AG08395 (cell line): ENCODE measurements at places on chromosomes 4 and X.

- no peak for DNase-seq
Observed at GRCh38 chrX:133185938-133186337, 32.2 kb downstream of the TFDP3 start.

- no peak for DNase-seq
Observed at GRCh38 chrX:21870494-21870893, 14.7 kb downstream of the YY2 start.

DNA sequence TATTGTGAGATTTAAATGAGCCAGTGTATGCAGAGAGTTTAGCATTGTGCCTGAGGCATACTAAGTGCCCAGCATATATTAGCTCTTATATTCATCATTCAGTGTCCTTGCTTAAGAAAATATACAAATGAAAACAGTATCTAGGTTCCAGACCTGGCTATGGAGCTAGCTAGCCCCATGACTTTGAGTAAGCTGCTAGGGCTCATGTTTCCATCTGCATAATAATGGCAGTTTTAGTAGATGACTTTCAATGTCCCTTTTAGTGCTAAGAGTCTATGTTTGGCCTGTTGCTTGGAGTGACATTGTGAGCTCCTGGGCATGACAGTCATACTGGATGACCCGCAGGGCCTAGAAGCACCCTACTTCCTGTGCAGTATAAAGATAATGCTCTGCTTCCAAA is 435.3 kb downstream of the ZIC3 start:
- no peak for DNase-seq

DNA sequence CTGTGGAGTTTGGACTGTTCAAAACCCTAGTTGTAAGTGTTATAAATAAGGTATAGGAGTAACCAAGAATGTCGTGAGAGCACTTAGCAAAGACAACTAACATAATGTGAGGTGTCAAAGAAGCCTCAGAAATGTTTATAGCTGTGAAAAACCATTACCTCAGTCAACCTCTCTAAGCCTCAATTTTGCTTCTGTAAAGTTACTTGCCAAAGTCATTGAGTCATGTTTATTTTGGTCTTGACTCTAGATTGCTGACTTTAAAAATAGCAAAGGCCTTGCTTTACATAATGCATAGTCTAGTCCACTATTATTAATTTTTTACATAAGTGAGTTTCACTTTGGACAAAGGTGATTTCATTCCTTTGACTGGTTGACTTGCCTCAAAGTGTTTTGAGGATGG is 257.6 kb upstream of the CXXC4 start:
- DNase-seq, result no peak

- no peak for DNase-seq
Observed at GRCh38 chrX:40061871-40062524, 35.8 kb downstream of the BCOR start.

DNA sequence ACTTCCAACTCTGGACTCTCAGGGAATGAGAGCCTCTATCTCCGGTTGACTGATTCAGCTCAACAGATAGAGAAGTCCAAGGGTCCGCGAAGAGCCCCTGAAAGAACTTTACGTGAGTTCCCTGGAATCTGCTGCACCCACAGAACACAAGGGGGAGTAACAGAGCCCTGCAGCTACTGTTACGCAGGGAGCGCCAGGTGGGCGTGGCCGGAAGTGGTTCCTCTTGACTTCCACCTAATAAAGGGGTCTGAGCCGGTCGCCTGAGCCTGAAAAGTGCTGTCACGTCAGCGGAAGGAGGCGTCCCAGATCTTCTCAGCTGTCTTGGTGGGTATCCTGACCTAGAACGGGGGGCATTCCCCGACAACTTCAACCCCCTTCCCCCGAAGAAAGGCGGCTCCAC is at the start of gene MAGEB6:
Gene MAGEB6 (plus strand): TSS at position 237 of the 400 bp plus-strand sequence. CDS start 1,407 bp downstream, outside the sequence.
- no peak for DNase-seq

GRCh38 chr4:151324124-151324751 is 1.2 kb downstream of the SH3D19 start:
- no peak for DNase-seq

DNA sequence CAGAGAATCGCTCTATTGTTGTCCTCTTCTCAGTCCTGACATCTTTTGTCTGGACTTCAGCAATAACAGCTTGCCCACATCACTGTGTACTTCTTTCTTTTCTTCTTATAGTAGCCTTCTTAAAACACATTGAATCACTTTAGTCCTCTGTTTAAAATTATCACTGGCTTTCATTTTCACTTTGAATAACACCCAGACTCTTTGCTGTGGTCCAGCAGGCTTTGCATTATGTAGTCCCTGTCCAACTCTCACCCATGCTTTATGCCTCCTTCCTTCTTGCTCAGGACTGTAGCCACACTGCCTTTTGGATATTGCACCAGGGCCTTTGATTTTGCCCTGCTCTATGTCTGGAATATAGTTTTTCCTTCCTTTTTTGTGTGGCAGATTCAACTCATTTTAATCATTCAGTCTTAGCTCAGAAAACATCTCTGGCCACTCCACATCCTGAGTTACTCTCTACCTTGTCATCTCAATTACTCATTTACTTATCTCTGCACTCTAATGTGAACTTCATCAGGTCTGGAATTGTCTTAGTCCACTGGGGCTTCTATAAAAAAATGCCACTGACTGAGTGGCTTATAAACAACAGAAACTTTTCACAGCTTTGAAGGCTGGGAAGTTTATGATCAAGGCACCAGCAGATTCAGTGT is 168.2 kb downstream of the C4orf33 start:
- DNase-seq, result no peak

- DNase-seq, result peak; percentile 63
Observed at GRCh38 chr4:5824635-5825034, 68.3 kb downstream of the CRMP1 start.

DNA sequence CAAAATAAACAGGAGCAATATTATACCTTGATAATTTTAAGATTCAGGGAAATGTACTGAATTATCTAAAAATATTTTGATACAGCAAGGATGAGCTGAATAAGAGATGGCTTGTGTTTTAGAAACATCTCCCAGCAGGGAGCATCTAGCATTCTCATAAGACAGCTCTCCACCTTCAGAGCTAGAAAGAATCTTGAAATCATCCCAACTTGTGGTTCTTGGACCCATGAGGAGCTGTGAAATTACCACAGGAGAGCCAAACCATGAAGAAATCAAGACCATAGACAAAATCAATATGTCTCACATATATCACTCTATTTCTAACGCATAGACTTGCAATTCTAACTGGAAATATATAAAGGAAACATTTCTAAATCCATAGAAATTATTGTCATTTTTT is 210.6 kb upstream of the DKK2 start:
- no peak for DNase-seq

DNA sequence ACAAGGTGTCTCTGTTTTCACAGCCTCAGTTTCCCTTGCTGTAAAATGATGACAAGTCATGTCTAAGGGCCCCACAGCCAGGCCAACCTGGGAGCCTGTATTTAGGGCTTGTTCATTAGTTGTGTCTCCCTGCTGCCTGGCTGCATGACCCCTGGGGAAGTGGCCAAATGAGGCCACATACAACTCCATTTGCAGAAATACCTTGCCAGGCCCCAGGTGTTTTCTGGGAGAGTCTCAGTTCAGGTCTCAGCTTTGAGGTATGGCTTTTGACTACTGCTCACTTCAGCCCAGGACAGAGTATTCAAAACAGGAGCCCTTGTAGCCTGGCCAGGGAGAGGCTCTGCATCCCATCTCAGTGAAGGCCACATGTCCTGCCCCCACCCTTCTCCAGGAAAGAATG is 202.5 kb upstream of the MAMLD1 start:
- no peak for DNase-seq

GRCh38 chrX:52811065-52811625 is at the start of gene XAGE5:
TSS of gene XAGE5 (plus strand) at chrX:52811287. CDS start at chrX:52812567, 1,280 bp downstream.
- no peak for DNase-seq

DNA sequence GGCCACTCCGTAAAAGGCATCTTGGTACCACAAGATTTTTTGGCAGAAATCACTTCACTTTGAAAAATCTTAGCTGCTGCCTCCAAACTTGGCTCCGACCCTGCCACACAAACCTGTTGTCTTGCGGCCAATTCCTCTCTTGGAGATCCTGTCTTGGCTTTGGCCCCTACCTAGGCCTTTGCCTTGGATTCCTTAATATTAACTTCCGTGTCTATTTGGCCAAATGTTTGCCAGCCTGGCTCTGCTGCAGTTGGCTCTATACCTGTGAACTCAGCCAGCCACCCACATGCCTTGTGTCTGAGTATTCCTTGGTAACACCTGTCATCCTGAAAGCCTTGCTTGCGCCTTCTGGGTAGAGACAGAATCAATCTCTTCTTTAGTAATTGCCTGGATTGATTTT is 12.5 kb downstream of the GRXCR1 start:
- no peak for DNase-seq
